ENCODE measurements at places on chromosomes 5 and 9. TPM values are rescaled to one million over a fixed set of nuclear protein-coding genes. Genes with fewer than 3 reads are reported as not detected.
A peak's percentile ranks its signal among the peaks of the same experiment; 100 is the strongest.

DNA sequence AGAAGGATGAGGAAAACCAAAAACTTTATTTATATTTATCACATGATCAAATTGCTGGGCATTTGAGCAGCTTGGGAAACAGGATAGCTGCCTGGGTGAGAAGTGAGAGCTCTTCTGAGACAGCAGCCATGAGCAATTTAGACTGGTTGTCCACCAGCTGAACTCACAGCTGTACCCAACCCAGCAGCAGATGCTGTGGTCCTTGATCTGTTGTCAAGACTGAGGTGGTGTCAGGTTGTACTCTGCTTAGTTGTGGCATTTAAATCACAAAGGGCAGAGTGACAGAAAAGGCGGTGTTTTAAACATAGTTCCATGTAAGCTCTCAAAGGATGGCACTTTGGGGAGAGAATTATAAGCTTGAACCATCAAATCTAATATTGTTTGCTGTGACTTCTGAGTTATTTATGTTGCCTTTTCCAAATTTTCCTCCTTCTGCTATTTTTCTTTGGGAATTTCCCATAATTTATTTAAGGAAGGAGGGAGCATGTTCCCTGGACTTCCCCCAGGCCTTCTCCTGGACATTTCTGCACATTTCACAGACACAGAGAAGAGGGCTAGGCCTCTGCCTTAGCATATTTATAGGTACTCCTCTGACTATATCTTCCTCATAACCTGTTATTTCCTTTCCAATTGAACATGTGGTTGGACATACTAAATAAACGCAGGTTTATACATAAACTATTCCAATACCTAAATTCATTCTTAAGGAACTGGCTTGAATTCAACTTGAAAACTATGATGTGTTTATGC lies 117.7 kb upstream of the FER start:
- DNase-seq: peak; percentile 26

GRCh38 chr5:32686799-32687498 lies 24.2 kb upstream of the NPR3 start:
- DNase-seq: no peak

GRCh38 chr9:69376651-69377050 lies 51.6 kb downstream of the ENTREP1 start:
- DNase-seq: peak; percentile 51

DNA sequence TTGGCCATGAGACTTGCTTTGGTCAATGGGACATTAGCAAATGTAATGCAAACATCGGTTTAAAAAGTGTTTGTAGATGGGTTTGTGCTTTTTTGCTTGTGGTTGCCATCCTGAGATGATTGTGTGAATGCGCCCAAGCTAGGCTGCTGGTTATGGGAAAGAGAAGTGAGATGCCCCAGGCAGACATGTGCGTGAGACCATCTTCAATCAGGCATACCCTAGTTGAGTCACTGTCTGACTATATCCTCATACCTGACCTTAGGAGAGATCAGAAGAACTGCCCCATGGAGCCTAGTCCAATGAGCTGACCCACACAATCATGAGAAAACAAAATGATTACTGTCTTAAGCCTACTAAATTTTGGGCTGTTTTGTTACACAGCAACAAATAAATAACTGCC lies 36.8 kb upstream of the ZNF608 start:
- DNase-seq: no peak

DNA sequence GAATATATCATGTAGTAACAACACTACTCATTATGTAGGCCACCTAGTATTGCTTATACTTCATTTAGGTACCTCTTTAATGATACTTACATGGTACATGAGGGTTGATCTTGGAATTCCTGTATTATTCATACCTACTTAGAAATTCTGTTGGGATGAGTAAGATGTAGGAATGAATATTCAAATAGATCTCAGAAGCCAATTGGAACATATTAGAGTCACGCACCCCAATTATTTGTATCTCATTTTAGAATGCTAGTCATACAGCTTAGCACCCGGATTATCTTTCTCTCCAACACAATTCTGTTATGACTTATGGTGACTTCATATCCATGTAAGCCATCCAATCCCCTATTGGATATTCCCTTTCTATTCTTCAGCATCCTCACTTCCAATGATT lies 106.7 kb upstream of the SH3GL2 start:
- no peak for DNase-seq

GRCh38 chr9:94630833-94631232 lies 8.5 kb downstream of the FBP1 start:
- DNase-seq: peak; percentile 66

BTNL8 gene
- total RNA-seq: not detected

CFAP90 gene
- not detected for total RNA-seq
